CD4-positive, alpha-beta T cell (primary cell): ENCODE measurements at places on chromosomes 5 and 9.

DNA sequence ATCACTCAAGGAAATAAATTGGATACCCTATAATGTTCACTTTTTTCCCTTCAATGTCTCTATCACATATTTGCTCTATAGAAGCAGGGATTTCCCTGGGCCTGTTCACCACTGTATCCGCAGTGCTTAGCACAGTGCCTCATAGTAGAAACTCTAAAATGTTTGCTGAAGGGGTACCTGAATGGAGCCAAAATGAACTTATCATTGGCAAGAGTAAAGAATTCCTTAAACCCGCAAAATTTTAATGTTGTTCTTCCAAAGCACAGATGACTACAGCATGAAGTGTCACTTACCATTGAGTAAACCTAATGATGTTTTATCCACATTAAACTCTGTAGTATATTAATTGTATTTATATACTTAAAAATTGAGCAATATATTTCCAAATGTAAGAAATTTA, 96.1 kb downstream of the JAKMIP2 start:
- no peak for DNase-seq

GRCh38 chr5:1934056-1934394, 51.3 kb upstream of the IRX4 start:
- DNase-seq, result no peak

DNA sequence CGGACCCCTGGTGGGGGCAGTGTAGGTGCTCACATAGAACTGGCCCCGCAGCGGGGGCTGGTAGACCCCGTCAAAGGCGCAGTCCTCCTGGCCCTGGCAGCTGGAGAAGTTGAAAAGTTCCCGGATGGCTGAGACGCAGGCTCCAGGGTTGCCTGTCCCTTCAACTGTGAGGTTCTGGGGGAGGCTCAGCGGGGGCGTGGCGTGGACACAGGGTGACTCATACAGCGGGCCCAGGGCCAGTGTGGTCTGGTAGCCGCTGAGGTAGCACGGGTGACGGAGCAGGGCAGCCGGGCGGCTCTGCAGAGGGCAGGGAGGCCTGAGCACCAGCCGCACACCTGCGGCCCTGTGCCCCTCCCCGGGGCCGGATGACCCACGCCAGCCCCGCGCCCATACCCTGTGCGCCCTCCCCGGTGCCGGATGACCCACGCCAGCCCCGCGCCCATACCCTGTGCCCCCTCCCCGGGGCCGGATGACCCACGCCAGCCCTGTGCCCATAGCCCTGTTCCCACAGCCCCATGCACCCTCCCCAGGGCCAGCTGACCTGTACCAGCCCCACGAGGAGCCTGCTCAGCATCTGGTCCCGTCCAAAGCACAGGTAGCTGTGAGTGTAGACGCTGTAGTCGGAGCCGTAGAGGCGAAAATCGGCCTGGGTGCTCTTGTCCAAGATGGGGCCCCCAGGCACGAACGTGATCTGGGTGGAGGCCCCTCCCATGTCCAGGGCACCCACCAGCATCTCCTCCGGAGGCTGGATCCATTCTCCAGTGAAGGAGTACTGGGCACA, 5.0 kb downstream of the ENTPD8 start:
- no peak for DNase-seq

GRCh38 chr9:115046199-115046598, 71.8 kb downstream of the TNC start:
- DNase-seq, result no peak

DNA sequence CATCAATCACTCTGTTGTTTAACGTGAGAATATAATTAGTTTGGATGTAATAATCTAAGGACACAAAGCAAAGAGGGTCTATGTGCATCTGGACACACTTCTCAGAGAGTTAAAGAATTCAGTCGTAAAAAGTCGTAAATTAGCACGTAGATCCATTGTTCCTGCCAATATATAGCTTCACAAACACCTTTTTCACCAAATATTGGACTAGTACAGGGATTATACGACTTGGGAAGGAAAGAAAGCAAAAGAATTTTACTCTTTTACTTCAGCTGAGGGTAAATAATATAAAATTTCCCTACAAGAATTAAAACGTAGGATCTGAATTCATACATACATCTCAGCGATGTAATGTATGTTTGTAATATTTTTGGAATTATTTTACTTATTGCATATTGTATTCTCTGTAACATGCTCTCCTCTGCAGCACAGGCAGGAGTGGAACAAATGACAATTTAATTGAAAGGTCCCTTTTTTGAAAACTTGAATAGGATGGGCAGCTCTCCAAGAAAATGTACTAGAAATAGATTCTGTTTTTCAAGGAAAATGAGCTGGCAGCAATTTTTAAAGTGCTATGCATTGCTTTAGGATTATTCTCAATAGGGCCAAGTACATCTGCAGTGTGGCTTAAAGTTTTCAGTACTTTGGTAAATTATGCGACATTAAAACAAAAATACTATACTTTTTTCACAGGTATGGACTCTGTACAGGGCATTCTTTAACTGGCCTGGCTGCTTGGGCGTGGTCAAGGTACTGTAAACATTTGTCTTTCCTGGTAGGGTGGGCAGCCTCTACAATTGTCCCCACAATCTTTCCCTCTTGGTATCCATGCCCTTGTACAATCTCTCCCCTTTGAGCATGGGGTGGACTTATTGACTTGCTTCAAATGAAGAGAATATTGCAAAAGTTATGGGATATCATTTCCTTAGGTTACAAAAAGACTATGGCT, 39.7 kb upstream of the HSD17B4 start:
- no peak for DNase-seq

- peak; percentile 83 for DNase-seq
Observed at GRCh38 chr5:116084871-116085715, at the start of gene COMMD10. Gene COMMD10 (plus strand): TSS chr5:116085025.

DNA sequence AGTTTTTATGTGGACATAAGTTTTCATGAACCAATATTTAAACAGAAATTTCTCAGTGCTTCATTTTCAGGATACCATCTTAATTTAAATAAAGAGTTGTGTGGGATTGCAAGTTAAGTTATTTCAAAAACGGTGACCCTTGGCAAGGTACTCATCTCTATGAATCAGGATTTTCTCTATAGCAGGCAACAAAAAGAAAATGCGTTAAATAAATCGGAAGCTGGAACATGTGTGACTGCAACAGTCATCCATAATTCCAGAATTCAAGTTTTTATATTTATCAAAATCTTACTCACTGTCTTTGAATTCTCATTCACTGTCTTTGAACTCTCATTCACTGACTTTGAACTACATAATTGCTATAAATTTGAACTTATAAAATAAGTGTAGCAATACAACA, 5.8 kb upstream of the RECK start:
- no peak for DNase-seq

DNA sequence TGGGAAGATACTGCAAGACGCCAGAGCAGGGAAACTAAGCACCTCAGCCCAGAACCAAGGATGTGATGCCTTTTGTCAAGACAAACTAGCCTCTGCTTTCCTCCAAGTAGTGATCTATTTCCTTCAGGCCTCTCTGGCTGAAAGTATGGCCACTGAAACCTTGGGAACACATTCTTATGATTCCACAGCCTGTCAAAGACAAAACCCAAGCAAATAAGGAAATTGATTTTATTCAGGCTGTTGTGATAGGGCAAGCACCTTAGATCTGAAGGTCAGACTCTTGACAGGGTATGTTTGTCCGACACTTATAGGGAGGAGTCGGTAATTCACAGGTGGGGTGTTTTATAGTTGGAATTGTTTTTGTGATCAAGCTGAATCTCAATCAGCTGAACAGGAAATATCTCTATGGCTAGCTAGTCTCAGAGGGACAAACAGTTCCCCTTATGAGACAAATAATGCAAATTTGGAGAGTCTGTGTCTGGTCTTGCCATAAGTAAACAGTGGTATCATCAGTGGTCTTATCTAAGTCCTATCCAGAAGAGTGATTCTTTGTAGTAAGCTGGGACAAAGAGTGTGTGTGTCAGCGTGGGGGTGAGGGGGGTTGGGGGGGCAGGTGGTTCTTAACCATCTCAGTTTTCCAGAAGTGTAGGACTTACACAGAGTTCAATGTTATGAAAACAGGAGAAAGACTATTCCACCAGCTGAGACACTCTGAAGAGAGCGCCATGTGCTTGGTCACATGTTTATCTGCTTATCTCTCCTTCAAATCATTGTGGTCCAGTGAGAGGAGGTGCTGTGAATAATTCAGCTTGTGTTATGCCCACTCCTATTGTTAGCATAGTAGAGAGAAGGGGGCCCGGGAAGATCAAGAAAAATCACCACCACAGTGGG, 6.7 kb upstream of the ZCCHC10 start:
- no peak for DNase-seq

DNA sequence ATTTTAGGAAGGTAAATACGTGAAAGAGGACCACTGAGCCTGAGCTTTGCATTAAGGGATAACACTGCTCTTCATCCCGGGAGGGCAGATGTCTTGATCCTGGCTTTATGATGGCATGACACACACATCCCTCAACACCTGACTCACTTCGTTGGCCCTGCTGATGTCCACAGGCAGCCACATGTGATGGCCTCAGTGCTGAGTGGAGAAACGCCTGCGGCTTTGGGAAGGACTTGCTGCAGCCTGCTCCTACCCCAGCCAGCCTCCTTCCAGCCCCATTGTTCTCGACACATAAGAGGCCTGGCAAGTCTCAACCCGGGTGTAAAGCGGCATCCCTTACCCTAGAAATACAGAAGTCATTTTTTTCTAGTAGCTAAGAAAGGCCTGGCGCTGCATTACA, 169.0 kb downstream of the SYK start:
- DNase-seq, result no peak

DNA sequence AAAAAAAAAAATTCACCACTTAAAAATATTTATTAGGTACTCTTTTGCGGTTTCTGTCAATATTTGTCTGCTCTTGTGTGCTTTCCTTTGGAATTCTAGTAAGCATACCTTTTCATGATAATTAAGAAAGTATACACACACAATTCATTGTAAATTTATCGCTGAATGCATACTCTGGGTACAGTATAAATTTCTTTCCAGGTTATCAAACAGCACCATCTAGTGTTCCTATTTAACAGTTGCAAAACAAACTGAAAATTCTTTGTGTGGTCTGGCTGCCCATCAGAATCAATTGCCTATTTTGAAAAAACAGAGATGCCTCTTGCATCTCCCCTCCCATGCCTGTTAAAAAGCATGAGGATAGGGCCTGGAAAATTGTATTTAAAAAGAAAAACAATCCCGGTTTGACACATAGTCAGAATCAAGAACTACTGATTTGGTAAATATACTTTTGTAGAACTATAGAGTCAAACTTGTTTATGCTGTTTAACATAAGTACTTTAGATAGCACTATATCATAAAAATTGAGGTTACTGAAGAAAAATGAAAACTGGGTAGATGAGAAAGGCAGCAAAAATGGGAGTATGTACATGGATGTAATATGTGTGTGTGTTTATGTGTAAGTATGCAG, 16.2 kb downstream of the PGGT1B start:
- no peak for DNase-seq

DNA sequence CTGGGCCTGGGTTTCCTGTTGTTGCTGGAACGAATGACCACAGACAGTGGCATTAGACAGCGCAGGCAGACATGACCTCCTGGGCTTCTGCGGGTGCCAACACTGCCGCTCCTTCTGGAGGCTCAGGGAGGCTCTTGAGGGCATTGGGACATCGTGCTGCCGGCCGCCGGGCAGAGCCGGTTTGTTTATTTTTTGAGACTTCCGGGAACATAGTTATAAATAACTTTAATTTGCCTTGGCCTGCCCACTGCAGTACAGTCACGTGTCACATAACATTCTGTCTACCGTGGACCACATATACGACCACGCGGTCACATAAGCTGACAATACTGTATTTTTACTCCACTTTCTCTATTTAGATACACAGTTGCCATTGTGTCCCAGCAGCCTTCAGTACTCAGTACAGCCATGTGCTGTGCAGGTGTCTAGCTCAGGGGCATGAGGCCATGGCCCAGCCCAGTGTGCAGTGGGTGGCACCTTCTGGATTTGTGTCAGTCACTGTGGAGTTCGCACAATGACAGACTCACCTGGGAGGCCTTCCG, 8.2 kb upstream of the TOR4A start:
- no peak for DNase-seq

DNA sequence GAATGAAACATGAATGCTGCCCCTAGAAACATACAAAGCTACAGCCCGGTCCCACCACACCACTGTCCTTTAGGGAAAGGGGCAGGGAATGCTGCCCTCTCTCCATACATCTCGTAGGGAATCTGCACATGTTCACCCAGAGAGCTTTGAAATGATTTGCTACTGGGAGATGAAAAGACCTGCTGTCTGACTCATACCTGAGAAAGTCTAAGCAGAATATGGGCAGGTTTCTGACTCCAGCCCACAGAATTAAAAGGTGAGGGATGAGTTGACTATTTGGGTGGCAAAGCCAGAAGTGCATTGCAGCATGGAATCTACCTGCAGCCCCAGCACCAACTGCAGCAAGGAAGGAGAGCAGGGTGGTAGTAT, 297.9 kb downstream of the TLE1 start:
- no peak for DNase-seq

DNA sequence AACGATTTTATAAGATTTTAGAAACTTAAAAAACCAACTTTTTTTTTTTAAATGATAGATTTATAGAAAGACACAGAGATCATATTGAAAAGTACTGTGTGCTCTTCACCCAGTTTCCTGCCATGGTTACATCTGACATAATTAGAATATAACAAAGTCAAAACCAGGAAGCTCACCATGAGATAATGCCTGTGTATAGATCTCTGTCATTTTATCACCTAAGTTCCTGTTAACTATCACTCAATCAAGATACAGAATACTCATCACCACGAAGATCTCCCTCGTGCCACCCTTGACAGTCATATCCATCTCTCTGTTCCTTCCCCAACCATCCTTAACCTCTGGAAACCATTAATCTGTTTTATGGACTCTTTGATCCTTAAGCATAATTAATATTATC, 39.1 kb downstream of the POC5 start:
- DNase-seq, result no peak

GRCh38 chr9:78189461-78189860, 46.4 kb upstream of the CEP78 start:
- no peak for DNase-seq

- DNase-seq, result peak; percentile 13
Observed at GRCh38 chr5:55234121-55234700, 803 bp upstream of the CCNO start.

GRCh38 chr5:180918380-180918779, 19.4 kb downstream of the BTNL8 start:
- DNase-seq, result no peak

DNA sequence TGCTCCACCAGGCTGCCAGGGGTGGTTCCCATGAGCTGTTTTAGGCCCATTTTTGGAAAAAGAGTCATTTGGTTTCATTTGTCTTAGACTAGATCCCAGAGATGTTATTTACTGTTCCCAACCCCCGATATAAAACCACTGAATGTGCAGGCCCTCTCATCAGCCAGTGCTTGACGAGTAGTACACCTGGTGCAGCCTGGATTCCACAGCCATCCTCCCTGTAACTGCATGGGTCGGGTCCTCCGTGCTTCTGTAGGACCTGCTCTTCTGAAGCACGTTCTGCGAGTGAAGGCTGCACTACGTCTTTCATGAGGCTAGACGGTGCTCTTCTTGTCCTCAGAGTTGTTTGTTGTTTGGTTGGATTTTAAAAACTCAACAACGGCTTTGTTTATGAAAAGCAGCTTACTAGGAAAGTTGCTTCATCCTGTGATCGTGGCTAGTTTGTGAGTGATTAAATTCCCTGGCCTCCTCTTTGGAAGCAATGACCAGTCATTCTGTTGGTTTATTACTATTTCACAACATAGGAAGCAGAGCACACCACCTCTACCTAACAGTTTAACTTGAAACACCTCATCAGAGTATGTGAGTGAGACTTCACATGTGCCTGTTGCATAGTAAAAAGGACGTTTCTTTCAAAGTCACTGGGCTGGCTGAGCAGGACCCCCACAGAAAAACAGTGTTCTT, 135.2 kb downstream of the AOPEP start:
- no peak for DNase-seq

GRCh38 chr5:3344671-3345070, 251.0 kb upstream of the IRX1 start:
- no peak for DNase-seq

- DNase-seq, result no peak
Observed at GRCh38 chr9:127812936-127813675, 10.4 kb downstream of the FPGS start.
